Cardiac septum (tissue), 1 donor: ENCODE measurements at places on chromosomes 4 and X. TPM values are rescaled to one million over a fixed set of nuclear protein-coding genes. Genes with fewer than 3 reads are reported as not detected.

The FRMD7 gene
- total RNA-seq: 0.30 TPM

The CCKAR gene
- not detected for total RNA-seq

The SLC9B1 gene
- 0.86 TPM for total RNA-seq

The FTSJ1 gene
- total RNA-seq: 18.8 TPM

The ARX gene
- total RNA-seq: not detected

DNA sequence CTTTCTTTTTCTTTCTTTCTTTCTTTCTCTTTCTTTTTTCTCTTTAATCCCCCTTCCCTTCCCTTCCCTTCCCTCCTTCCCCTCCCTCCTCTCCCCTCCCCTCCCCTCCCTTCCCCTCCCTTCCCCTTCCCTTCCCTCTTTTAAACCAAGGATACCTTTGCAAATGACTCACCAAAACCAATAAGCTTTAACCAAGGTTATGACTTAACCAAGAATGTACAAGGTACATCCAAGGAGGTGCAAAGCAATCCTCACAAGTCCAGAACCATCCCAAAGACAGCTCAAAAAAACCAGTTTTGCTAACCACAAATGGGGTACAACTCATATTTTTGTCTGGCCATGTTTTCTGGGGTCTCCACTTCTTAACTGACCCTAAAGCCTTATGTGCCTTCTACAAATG is 174.7 kb upstream of the PPP1R2C start:
- DNase-seq: no peak

DNA sequence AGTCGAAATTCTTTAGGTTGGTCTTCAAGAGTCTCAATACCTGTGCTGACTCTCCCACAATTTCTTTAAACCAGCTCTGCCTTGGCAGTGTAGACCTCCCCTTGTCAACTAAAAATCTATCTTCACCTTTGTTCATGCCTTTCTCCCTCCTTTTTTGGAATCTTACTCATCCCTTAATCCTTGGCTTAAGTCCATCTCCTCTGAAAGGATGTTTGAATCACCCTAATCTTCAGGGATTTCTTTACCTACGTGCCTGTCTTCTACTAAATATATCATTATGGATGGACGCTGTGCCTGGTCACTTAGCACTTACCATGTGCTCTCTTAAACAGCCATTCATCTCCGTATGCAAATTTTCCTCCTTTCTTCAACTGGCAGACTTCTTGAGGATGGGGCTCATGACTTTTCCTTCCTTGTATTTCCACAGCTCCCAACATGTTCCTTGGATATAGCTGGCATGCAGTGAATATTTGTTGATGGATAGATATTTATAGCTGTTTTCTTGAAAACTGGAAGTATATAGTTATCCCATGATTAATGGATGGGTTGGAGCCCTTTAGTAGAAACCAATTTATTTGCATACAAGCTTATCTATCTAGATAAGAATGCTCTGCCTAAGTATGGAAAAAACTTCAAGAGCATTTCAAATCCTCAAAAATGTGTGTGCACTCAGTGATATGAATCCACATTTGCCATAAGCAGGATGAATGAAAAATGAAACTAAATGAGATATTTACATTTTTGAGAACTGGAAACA is 166.6 kb downstream of the SPRY1 start:
- DNase-seq: no peak

GRCh38 chr4:186749611-186750281 is 26.1 kb upstream of the FAT1 start:
- no peak for DNase-seq

DNA sequence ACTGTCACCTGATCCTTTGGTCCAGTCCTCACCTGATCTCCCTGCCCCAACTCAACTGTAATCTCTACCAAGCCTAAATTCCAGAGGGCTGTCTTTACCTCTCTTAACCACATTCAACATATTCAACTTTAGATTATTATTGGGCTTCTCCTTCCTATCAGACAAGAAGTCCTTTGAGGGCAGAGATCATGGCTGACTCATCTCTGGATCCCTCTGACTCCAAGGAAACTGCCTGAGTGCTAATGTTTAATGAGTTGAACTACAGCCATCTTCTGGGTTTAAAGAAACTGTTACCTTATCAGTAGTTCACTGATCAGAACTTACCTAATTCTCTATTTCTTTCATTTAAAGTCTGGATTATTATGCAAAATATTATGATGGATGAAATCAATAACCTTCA is 135.7 kb downstream of the GPC3 start:
- no peak for DNase-seq

- DNase-seq: no peak
Observed at GRCh38 chr4:158121161-158121579, 51.7 kb downstream of the GASK1B start.
